ENCODE measurements at places on chromosomes 6 and 20.

DNA sequence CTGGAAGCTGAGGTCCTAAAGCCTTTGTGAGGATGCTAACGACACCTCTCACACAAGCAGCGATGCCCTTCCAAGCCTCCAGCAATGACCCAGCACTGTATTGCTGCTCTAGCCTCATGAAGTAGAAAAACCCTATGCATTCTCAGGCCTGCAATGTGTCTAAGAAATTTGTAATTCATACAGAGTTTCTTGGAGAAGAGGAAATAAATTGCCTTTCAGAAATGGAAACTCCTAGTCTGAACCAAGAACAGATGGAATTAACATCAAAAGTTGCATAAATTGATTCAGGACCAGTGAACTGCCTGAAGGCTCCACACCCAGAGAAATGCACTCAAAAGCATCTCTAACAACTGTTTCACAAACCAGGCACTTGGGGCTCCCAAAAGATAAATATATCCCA is 353.6 kb downstream of the ADGRB3 start:
- DNase-seq, result no peak

DNA sequence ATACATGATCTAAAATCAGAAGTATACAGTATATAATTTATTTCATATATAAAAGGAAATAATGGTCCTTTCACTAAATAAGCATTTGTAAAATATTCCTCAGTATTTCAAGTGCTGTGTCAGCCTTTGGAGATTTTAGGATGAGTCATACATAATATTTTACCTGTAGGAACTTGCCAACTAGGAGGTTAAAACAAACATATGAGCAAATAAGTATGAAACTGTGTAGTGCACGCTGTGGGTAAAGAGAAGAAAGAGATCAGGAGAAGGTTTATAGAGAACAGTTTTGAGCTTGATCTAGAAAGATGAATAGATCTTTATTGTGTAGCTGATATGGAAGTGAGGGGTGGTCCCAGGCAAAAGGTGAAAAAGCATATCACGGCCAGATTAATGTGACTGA is 169.9 kb upstream of the RNF217 start:
- no peak for DNase-seq

DNA sequence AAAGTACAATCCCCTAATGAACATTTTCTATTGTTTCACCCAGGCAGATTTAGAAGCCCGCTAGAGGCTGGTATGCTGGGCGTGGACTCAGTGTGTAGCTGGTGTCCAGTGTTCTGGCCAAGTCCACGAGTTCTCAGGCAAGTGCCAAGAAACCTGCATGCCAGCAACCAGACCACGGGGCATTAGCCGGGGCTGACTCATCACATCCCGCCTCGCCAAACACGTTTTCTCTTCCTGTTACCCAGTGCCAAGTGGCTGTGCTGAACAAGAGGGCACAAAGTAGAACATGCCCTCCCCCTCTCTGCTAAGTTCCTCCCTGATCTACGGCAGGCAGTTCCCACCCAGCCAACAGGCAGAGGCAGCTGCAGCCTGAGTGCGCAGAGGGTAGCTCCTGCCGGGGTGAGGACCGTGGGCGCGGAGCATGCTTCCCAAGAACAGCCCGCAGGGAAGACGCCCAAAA is 29.6 kb downstream of the RAMACL start:
- no peak for DNase-seq

DNA sequence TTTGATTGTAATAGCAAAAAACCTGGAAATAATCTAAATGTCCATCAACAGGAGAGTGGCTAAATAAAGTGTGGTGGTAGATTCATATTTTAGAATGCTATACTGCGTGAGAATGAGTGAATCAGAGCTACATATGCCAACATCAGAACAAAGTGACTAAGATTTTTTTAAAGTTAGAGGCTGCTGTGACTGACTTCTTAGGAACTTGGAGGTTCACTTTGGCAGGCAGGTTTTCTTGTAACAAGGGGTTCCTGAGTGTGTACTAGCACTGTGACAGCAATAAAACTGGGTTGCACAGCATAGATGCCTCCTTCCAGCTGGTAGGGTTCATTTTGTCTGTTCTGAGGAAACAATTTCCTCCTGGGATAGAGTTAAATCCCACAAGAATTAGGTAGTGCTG is 75.3 kb upstream of the ENPP5 start:
- no peak for DNase-seq

DNA sequence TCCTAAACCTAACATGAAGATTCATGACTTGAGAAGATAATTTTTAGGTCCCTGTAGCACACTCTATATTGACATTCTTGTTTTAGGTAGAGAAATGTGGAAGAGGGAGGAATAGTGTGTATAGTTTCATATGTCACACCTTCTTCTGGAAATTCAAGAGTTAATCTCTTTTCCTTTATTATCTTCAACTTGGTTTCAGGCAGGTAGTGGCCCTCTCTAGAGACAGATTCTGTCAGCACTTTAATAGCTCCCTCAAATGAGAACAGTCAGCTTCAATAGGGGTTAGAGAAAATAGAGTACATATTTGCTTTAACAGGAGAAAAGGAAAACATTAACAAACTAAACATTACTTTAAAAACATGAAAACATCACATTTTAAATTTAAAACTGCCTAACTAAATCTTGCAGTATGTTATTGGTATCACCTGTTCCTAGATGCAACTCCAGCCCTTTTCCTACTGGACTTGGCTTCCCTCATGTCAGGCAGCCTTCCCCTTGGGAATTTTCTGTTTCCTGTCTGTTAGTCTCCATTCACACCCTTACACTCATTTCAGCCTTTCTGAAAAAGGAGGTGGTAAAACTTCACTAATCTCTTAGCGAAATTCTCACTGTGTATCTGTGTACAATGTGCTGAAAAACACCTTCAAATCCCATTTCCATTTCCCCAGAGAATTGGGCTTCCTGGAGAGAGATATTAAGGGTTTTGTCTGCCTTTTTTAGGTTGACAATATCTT is 192.3 kb upstream of the RNF217 start:
- no peak for DNase-seq

DNA sequence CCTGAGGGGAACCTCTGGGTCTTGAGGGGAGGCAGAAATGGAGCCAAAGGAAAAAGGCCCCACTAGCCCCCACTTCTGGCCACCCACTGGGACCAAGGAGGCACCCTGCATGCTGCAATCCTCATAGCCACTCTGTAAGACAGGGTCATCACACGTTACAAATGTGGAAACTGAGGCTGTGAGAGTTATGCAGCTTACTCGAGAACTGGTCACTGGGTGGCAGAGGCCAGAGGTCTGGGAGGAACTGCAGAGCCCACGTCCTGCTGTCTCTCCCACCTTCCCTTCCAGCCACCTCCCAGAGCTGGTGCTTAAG is 18.1 kb downstream of the LEMD2 start:
- DNase-seq, result no peak

GRCh38 chr20:52746190-52746589 is 226.0 kb upstream of the TSHZ2 start:
- peak; percentile 69 for DNase-seq

DNA sequence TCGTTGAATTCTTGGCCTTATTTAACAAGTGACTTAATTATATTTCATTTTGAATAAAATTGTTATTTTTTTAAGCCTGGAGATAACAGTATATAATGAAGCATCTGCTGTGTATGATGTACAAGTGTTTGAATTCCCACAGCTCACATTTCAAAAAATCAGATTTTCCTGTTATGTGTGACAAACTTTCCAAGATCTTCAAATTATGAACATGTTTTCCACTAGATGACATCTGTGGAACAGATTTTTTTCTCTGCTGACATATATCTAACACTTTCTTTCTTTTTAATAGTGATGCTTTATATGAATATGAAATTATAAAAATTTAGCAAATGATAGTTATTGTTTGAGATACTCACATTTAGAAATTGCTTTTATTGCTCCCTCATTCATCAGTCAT is 482.8 kb downstream of the LMBRD1 start:
- no peak for DNase-seq

DNA sequence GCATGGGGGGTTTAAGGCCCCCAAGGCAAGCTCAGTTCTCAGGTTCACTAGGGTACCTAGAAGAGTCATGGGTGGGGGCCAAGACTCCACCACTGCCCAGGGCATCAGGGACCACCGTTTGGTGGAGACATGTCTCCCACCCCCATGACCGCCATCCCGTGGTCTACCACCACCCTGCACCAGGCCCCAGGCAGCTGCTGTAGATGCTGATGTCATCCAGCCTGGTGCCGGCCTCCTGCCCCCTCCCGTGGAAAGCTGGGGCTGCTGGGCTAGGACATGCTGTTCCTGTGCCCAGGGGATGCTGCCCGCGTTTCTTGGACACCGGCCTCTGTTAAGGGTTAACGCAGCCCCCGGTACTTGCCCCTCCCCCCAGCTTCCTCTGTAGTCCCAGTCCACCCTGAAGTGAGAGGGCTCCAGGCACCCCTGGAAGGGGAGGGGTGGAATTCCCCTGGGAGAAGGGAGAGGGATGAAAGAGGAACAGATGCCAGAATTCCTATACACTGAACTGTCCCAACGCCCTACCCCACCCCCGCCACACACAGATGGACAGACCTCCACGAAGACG is 587 bp downstream of the IP6K3 start:
- peak; percentile 69 for DNase-seq

DNA sequence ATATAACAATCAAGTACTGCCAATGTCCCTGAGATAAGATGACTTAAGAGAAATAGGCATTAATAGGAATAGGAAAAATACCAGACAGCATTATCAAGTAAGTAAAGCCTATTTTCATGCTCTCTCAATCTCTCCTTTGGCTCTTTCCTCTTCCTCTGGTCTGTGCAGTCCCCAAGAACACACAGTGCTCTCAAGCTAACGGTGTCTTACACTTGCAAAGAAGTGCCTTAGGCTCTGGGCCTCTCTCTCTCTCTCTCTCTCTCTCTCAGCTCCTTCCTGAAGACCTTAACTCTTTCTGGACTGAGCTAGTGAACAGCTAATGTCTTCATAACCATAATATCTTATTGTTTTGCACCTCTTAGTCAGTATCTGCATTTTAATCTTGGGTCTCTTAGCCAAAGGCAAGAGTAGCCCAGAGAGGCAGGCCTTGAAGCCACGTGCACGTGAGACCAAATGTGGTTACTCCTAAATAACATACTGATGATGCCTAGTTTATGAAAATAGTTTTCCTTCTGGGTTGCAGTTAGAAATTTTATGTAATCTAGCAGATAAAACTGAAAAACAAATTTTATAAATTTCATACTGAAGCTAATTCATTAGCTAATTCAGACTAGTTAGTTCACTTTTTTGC is 70.8 kb downstream of the TPD52L1 start:
- DNase-seq, result no peak

GRCh38 chr6:75084872-75085381 is 120.9 kb downstream of the COL12A1 start:
- DNase-seq, result peak; percentile 56

DNA sequence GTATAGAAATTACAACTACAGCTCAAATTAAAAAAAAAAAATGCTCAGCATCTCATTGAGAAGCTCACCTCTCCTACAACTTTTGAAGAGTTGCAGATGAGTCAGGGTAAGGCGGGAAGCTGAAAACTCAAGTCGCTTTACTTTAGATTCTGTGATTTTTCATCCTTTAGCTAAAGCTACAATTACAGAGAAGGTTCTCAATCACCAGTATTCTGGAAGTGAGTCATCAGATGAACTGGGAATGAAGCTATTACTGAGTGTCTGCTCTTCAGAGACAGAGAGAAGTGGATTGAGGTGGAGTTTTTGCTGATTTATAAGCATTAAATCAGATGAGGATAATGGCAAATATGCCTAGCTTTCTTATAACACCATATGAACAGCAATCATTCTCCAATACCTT is 91.9 kb downstream of the TFAP2A start:
- no peak for DNase-seq

GRCh38 chr6:135854799-135855198 is 3.3 kb downstream of the PDE7B start:
- no peak for DNase-seq

GRCh38 chr20:38452880-38453624 is 17.9 kb upstream of the SNHG17 start:
- no peak for DNase-seq

- DNase-seq, result no peak
Observed at GRCh38 chr20:62702013-62702300, 6.7 kb upstream of the NTSR1 start.

DNA sequence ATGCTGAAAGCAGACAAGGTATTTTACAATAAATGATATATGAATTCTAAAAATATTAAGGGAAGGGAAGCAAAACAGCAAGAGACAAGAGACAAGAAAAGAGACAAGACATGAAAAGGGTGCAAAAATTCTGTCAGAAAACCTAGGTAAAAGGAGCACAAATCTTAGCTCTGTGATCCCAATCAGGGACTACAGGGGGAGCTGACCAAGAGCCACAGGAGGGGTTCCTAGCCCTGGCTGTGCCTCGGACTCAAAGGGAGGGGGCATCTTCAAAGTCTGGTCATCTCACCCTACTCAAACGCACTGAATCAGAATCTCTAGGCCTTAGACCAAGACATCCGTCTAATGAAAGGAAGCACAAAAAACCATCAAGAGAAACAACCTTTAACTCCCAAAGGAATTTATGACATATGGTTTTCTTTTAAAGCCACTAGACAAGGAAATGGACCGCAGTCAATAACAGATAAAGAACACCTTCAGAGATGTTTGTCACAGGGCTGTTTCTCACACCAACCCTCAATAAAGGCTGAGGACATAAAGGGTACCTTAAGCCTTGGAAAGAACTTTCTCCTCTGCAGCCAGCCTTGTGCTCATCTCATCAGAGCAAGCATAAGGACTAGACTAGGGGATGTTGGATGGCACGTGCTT is 130.4 kb upstream of the CDYL start:
- peak; percentile 24 for DNase-seq

- DNase-seq, result no peak
Observed at GRCh38 chr6:49284180-49284579, 178.9 kb downstream of the MMUT start.

- no peak for DNase-seq
Observed at GRCh38 chr20:62494537-62494936, 18.7 kb upstream of the GATA5 start.

DNA sequence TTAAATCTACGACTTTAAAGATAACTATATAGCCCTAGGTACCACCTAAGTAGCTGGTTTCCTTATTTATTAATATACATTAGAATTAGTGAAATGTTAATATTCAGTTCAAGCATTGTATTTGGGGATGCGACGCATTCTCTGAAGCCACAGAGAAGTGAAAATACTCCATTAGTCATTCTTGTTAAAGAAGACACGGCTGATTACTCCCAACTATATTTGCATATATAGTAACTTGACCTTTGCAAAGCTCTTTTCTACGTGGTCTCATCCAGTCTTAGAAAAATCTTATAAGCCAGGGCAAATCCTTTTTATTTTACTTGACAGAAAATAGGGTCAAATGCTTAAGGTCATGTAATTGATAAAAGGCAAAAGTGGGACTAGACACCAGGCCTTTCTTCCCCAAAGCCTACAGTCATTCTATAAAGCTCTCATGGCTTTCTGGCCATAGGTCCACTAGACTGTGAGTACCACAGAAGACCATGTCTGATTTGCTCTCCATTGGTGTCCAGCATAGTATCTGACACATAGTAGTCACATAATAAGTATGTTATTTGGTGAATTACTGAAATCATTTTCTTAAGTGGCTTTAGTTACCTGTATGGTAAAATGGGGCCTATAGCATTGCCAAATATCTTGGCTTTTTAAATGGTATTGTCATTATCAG is 11.3 kb downstream of the ZHX3 start:
- DNase-seq, result no peak
